Fibroblast of skin of left biceps (primary cell): ENCODE measurements at places on chromosomes 5 and 9.

DNA sequence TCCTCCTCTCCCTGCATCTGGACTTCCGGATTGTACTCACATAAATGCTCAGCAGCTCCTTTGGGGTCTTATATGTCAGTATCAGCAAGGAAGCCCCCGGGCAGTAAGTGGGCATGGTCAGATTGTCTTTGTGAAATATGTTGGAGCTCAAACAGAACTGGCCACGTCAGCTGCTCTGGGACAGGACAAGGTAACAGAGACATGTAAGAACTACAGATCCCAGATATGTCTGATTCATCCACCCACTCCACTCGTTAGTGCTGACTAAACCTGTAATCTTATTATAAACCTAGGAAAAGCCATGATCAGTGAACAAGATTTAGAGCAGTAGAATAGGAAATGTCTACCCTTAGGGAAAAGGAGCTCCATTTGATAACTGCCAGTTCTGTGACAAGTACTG, 561.8 kb downstream of the CETN3 start:
- no peak for DNase-seq

GRCh38 chr9:114047717-114048116, 30.4 kb downstream of the AMBP start:
- DNase-seq: no peak

- no peak for DNase-seq
Measured at GRCh38 chr5:162703914-162704313, 636.3 kb downstream of the GABRG2 start.

- DNase-seq: no peak
Measured at GRCh38 chr5:37234288-37234687, 14.9 kb downstream of the CPLANE1 start.
